ENCODE measurements at places on chromosomes 13 and 19.

DNA sequence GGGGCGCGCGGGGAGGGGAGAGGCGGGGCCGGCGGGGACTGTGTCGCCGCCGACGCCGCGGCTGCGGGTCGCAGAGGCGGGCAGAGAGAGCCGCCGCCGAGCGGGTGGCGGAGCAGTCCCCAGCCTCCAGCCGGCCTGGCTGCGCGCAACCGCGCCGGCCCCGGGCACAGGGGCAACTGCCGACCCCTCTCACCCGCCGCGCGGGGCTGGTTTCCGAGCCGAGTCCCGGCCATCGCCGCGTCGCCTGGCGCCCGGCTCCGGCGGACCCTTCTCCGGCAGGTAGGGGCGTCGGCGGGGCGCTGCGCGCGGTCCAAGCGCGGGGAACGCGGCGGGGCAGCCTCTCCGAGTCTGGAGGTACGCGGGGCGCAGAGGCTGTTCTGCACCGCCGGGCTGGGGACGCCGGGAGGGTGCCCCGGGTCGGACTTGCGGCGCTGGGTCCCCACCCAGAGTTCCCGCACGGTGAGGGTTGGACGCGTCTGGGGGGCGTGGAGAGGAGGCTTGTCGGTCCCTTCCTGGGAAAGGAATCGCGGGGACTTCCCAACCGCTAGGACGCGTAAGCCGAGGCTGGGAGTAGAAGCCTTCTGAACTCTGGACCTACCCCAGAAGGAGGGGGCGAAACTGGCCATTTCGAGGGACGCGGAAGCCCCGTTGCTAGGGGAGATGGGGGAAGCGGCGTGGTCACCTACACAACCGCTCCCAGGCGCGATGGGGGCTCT, 133.6 kb upstream of the MYO16 start:
- no peak for DNase-seq

DNA sequence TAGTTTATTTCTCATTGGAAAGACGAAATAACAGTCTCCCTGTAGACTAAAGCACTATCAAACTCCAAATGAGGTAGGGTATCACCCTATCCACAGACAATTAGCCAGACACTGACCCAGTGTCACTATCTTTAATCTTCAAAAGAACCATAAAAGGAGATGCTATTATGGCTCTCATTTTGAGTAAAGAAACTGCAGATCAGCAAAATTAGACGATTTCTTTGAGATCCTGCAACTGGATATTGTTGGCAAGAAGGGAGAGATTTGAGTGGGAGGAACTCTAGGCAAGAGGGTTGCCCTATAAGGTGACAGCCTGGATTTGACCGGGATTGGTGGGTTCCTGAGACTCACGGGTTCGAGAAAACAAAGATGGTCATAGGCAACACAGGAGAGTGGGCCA, 71.2 kb downstream of the PCDH9 start:
- DNase-seq, result no peak

GRCh38 chr13:99383511-99383921, 76.3 kb upstream of the GPR183 start:
- DNase-seq, result no peak

DNA sequence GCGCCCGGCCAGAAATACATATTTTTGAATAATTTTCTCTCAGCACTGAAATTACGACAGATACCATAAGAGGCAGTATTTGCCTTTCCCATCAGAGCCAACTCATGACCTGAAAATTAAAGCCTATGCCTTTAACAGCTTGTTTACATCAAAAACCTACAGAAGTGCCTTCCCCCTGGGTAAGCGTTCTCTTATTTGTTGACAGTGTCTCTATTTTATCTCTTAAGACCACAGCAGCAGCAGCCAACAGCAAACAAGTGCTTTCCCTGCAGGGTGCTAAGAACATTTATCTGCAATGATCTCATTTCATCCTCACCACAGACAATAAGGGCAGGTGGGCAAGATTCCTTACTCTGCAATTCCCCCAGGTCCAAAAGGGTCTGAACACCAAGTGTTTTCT, 6.0 kb downstream of the AKAP8L start:
- no peak for DNase-seq

- DNase-seq, result no peak
Observed at GRCh38 chr19:5985098-5985783, 7.3 kb upstream of the RANBP3 start.

- DNase-seq, result no peak
Observed at GRCh38 chr13:30429721-30430694, 7.7 kb downstream of the UBE2L5 start.

DNA sequence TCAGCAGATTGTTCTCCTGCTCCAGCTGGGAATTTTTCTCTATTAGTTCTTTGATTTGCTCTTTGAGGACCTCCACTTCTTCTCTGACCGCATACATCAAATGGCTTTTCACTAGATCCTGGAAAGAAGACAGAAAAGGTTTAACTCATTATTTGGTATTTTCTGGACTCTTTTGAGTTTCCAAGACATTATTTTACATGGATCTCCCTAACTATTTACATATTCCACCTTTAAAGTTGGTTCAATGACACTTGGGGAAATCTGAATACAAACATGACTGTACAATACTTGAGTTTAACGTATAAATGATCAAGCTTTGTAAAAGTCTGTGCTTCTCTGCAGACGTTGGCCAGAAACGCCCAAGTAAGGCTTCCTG, 61.1 kb downstream of the SERP2 start:
- no peak for DNase-seq

DNA sequence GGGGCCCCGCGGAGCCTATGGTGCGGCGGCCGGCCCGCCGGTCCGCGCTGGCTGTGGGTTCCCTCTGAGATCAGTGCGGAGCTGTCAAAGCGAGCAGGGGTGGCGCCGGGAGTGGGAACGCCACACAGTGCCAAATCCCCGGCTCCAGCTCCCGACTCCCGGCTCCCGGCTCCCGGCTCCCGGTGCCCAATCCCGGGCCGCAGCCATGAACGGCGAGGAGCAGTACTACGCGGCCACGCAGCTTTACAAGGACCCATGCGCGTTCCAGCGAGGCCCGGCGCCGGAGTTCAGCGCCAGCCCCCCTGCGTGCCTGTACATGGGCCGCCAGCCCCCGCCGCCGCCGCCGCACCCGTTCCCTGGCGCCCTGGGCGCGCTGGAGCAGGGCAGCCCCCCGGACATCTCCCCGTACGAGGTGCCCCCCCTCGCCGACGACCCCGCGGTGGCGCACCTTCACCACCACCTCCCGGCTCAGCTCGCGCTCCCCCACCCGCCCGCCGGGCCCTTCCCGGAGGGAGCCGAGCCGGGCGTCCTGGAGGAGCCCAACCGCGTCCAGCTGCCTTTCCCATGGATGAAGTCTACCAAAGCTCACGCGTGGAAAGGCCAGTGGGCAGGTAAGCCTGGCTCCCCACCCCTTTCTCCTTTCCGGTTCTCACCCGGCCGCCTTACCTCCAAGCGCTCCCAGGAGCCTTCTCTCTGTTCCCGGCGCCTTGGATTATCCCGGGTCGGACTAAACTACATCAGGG, at the start of gene PDX1:
Gene PDX1 (plus strand): TSS at position 67 of the 743 bp plus-strand sequence. CDS start 139 bp downstream, at position 206.
- no peak for DNase-seq

DNA sequence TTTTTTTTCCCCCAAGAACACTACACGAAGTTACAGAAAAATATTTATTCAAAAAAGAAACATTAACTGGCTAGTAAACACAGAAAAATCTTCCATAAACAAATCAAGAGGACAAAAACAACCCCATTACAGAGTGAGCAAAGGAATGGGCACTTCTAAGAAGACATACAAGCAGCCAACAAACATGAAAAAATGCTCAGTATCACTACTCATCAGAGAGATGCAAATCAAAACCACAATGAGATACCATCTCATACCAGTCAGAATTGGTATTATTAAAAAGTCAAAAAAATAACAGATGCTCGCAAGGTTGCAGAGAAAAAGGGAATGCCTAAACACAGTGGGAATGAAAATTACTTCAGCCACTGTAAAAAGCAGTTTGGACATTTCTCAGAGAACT, 131.7 kb downstream of the UGGT2 start:
- DNase-seq, result no peak

GRCh38 chr13:65872448-65872847, 1357.7 kb downstream of the PCDH9 start:
- DNase-seq, result no peak

GRCh38 chr13:94595001-94595949, 677 bp downstream of the TGDS start:
- DNase-seq, result peak; percentile 20

GRCh38 chr19:47280183-47280797, 5.6 kb downstream of the INAFM1 start:
- peak; percentile 55 for DNase-seq

DNA sequence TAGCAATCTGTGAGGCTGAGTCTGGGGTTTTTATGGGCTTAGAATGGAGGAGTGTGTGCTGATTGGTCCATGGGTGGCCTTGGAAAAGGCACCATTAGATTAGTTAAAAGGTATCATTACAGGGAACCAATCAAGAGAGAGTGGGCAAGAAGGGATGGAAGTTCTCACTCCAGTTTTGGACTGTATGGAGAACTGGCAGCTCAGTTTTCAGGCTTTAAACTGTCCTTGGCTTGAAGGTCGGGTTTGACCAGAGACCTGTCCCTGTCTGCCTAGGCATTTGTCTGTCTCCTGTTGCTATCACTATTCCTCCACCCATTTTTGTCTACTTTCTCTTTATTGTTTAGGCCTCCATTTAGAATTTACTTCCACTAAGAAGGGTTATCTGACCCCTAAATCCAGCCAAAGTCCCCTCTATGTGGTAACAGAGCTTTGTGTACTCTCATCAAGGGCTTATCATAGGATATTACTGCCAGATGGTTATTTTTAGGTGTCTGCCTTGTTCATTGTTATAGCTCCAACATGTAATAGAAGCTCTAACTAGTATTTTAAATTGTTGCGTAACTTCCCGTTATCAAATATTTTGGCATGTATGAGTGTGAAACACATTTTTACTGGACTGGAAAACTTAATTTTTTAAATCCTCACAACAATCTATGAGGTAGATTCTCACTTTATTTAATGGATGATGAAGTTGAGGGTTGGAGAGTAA, 133.3 kb upstream of the SLC10A2 start:
- no peak for DNase-seq

DNA sequence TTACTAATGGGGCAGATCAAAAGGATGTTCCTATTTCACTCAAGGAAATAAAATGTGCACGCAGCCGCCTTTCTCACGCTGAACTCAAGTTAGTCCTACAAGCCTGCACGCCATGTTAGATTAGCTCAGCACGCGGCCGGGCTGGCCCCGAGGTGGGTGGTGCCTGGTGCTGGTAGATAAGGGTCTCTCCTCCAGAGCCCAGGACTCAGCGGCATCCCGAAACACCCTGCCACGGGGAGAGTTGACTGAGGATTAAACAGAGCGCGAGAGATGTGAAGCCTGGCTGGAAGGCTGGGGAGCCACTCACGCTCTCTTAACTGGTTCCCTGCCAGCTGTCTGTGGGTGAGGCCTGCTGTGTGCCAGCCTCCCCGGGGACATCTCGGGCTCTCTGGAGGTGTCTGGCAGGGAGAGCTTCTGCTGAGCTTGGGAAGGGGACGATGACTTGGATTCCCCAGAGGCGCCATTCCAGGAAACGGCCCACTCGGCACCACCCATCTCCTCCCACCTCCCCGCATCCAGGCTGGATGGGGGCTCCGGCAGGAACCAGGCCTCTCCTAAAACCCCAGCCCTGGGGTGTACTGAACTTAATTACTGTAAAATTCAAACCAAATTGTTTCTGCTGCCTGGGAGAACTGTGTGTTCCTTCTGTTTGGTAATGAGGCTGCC, 122.2 kb downstream of the KDM4B start:
- no peak for DNase-seq

All from CD4-positive, alpha-beta T cell treated with Interleukin-12 subunit alpha and Interleukin-12 subunit beta, for 1 hour (primary cell).